ENCODE measurements at places on chromosomes 11 and 22. TPM values are rescaled to one million over a fixed set of nuclear protein-coding genes. Genes with fewer than 3 reads are reported as not detected.

DNA sequence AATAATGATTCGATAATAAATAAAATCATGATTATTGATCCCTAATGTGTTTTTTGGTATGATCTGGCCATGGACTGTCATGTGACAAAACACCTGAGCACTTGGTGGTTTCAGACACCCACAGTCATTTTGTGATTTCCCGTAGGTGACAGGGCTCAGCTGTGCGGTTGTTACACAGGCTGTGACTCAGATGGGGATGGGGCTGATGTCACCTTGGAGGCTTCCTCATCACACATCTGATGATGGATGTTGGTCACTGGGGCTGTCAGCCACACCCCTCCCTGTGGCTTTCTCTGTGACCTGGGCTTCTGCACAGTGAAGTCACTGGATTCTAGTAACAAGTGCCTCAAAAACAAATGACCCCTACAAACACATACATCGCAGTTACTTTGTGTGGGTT, 995.1 kb downstream of the BRD1 start:
- H3K36me3 ChIP-seq = no peaks in the 10 kb centered on the region
- H3K4me1 ChIP-seq = no peaks in the 10 kb centered on the region
- no peak for DNase-seq

DNA sequence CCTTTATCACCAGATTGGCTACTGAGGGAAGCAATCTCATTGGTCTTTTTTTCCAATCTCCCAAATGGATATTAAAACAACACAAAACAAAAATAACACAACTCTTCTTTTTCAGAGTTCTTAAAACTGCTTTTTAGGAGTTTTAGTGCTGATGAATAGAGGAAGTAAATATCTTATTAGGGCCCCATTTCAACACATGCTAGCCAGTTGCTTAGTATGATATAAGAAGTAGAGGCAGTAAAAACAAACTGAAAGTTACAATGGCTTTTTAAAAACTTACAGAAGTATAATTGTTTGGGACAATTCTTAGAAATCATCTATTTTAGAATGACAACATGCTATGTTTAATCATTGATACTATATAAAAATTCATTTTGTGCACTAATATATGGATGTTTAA, 3.4 kb downstream of the C11orf71 start:
- H3K27ac ChIP-seq = no peak overlapping the region
- H3K4me1 ChIP-seq = no peaks in the 10 kb centered on the region
- no peak for DNase-seq
- no peaks in the 10 kb centered on the region for H3K27me3 ChIP-seq
- no peaks in the 10 kb centered on the region for H3K36me3 ChIP-seq

- no peaks in the 10 kb centered on the region for H3K27me3 ChIP-seq
- peaks cover 84% of the 10 kb centered on the region for H3K4me1 ChIP-seq
- no peak overlapping the region for H3K4me3 ChIP-seq
Measured at GRCh38 chr11:114169321-114169749, 109.8 kb downstream of the ZBTB16 start.

GRCh38 chr11:115279813-115280761, 224.1 kb downstream of the CADM1 start:
- H3K36me3 ChIP-seq = no peaks in the 10 kb centered on the region
- DNase-seq = no peak
- no peak overlapping the region for H3K27ac ChIP-seq
- H3K4me1 ChIP-seq = no peaks in the 10 kb centered on the region
- H3K27me3 ChIP-seq = no peaks in the 10 kb centered on the region
- H3K4me3 ChIP-seq = no peak overlapping the region

- H3K36me3 ChIP-seq = no peaks in the 10 kb centered on the region
- H3K27ac ChIP-seq = no peak overlapping the region
- H3K4me3 ChIP-seq = no peak overlapping the region
- no peak for DNase-seq
Measured at GRCh38 chr11:44518968-44519550, 46.4 kb upstream of the CD82 start.

DNA sequence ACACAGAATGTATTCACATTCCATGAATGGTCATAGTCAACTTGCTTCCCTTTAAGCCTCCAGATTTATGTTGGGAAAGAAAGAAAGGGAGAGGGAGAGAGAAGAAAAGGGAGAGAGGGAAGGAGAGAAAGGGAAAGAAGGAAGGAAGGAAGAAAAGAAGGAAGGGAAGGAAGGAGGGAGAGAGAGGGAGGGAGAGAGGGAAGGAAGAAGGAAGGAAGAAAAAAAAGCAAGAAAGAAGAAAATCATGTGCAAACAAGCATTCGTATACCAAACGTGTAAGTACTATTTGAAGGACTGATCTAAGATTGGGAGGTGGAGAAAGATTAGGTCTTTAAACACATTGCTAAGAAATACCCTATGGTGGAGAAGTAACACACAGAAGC, 23.9 kb upstream of the ARHGAP20 start:
- H3K4me1 ChIP-seq = no peaks in the 10 kb centered on the region
- DNase-seq = no peak
- H3K27me3 ChIP-seq = peaks cover 3% of the 10 kb centered on the region
- H3K4me3 ChIP-seq = no peak overlapping the region
- no peak overlapping the region for H3K27ac ChIP-seq
- H3K36me3 ChIP-seq = no peaks in the 10 kb centered on the region

DNA sequence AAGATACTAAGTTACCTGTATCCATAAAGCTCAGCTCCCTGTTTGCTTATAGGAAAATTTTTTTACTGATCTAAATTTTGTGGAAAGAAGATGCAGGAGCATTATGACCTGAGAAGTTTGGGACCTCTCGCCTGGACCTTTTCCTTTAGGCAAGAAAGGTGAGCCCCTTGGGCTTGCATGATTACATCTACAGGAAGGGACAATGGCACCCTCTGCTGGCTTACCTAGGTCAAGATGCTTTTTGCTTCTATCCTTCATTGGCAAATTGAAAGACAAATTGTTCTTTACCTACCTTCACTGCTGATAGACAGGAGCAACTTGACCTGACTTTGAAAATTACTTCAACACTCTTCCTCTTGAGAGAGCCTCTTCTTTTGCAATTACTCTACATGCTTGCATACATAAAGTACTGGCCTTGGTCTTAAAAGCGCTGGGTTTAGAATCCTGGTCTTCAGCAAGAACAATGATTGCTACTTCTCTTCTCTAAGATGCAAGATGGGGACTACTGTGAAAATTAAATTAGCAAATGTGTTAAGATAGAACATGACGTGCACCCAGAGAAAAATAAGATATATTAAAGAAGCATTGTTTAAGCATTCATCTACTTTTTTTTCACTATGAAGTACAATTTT, 147.2 kb downstream of the TRPC6 start:
- no peak overlapping the region for H3K4me3 ChIP-seq
- no peaks in the 10 kb centered on the region for H3K4me1 ChIP-seq
- peak; percentile 77 for DNase-seq
- no peaks in the 10 kb centered on the region for H3K27me3 ChIP-seq

GRCh38 chr11:44967930-44968496, 17.3 kb upstream of the TP53I11 start:
- H3K27ac ChIP-seq = no peak overlapping the region
- no peak overlapping the region for H3K4me3 ChIP-seq
- H3K4me1 ChIP-seq = no peaks in the 10 kb centered on the region
- no peaks in the 10 kb centered on the region for H3K36me3 ChIP-seq

DNA sequence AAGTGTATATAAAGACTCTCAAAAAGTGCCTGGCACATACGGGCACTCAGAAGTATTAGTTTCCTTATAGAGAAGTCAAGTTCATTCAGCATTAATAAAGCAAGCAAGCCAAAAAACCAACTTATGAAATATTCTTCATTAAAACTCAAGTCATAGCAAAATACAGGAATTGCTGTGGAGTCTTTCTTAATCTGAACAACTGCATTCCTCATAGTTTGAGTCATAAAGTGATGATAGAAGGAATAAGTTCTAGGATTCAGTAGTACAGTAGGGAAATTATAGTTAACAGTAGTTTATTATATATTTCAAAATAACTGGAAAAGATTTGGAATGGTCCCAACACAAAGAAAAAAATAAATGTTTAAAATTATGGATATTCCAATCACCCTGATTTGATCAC, 200.3 kb downstream of the C11orf91 start:
- DNase-seq = no peak
- H3K36me3 ChIP-seq = no peaks in the 10 kb centered on the region
- no peaks in the 10 kb centered on the region for H3K4me1 ChIP-seq

- peak overlapping the region; percentile 61 for H3K27ac ChIP-seq
- no peak overlapping the region for H3K4me3 ChIP-seq
- H3K27me3 ChIP-seq = no peaks in the 10 kb centered on the region
- peak; percentile 24 for DNase-seq
- H3K4me1 ChIP-seq = peaks cover 6% of the 10 kb centered on the region
- H3K36me3 ChIP-seq = no peaks in the 10 kb centered on the region
Measured at GRCh38 chr11:69416143-69416515, 65.3 kb upstream of the LINC01488 start.

DNA sequence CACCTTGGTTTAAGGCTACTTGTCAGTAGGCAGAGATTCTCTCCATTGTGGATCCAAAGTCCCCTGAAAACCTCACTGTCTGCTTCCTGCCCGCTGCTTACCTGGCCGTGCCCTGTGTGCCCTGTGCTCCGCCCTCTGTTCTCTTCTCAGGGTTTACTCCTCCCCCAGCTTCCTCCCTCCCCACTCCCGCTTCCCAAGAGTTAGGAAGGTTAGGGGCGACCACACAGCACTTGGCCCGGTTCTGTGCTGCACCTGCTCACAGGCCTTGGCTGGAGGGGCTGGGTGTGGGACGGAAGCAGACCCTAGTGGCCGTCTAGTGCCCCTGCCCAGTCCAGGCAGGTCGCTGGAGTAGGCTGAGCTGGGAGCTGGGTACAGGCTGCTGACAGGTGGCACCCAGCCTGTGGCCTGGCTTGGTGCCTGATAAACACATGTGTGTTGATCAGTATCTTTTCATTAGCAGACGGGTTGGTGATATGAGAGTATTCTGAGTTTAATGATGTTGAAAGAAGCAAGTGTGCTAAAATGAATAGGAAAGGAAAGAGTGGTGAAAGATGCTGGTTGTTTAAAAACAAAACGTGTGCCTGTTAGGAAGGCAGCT, 40.5 kb downstream of the GRAMD4 start:
- H3K27me3 ChIP-seq = no peaks in the 10 kb centered on the region
- no peak for DNase-seq
- no peaks in the 10 kb centered on the region for H3K36me3 ChIP-seq
- H3K27ac ChIP-seq = no peak overlapping the region

DNA sequence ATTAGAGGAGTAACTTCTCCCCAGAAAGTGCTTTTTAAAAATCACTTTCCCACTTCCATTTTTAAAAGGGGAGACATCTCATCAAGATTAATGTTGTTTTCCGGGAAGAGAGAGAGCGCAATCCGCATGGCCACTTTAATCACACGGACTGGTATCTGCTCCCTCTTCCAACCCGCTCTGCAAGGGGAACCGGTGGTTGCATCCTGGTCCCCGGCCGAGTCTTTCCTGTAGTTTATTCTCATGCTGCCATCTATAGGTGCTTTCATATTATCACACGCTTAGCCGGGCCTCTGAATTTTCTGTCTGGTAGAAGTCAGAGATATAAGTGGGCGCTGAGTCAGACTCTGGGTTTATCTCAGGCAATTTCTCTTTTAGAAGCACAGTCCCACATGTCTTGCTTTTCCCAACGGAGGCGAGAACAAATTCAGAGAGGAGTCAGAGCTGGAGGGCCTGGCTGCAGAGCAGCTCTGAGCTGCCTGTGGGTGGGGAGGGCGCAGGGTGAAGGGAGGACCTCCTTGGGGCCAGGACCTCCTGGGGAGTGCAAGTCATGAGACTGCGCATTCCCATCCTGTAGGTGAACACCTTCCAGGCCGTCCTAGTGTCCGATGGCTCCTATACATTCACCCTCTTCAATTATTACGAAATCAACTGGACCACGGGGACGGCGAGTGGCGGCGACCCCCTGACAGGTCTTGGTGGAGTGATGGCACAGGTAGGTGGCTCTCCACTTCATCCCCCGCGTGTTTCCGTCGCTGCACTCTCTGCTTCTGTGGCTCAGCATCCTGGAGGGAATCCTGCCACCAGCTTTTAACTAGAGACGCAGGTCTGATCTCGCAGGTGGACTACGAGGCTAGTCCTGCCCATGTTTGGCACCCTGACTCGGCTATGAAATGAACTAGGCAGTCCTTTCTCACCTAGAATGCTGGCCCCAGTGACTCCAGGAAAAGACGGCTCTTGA, 11.7 kb downstream of the TECTA start:
- H3K36me3 ChIP-seq = no peaks in the 10 kb centered on the region
- peak; percentile 54 for DNase-seq
- H3K4me3 ChIP-seq = no peak overlapping the region
- H3K27ac ChIP-seq = no peak overlapping the region
- H3K4me1 ChIP-seq = no peaks in the 10 kb centered on the region

DNA sequence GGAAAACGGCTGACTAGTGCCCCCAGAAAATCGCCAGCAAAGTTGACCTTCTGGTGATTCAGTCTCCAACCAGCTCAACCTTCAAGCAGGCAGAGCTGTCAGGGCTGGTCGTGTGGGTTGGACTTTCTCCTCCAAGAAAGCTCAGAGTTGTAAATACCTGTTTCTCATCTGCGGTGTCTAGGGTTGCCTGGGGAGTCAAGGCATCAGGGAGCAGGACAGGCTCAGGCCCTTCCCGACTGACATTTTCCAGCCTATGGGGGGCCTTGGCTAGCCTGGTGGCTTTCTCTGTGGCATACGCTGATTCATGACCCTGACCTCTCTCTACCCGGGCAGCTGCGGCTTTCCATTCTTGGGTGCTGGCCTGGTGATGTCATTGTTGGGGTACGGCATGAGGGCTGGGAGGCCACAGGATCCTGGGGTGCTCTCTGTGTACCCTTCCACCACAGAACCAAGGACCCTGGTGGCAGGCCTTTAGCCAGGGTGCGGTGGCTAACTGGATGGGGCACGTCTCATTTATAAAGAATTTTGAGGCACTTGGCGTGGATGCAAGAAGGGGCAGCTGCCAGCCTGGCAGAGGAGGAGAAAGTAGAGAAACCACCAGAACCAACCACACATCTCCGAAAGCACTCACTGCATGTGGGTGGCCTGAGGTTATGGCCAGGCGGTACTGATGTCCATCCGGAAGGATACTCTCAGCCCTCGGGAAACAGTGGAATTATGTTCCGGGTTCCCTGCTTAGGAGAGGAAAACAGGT, 64.9 kb downstream of the BCR start:
- DNase-seq = no peak
- H3K27me3 ChIP-seq = no peaks in the 10 kb centered on the region
- H3K4me3 ChIP-seq = no peak overlapping the region
- H3K36me3 ChIP-seq = no peaks in the 10 kb centered on the region

DNA sequence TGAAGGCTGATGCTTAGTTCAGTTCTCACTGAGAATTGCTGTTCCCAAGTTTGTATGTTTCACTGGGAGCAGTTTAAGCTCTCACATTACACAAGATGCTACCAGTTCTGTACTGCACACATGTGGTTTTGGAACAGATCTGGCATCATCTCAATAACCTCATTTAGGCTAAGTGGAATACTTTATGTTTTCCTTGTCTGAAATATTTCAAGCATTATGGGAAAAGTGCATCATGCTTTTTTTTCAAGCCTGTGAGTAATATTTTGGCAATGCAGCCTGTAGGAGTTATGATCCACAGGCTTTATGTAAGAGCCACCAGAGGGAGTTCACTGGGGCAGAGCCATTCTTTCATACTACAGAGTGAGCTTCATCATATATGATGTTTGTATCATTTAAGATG, 141.5 kb downstream of the OR4C45 start:
- H3K27me3 ChIP-seq = no peaks in the 10 kb centered on the region
- no peak overlapping the region for H3K27ac ChIP-seq
- no peak for DNase-seq
- H3K36me3 ChIP-seq = no peaks in the 10 kb centered on the region
- no peaks in the 10 kb centered on the region for H3K4me1 ChIP-seq

The CCDC89 gene
- total RNA-seq = not detected

The TNNI2 gene
- not detected for total RNA-seq

The CLTCL1 gene
- total RNA-seq = 6.0 TPM

The OR10A2 gene
- total RNA-seq = not detected

The E2F8 gene
- total RNA-seq = not detected

The ANKRD13D gene
- total RNA-seq = 31.1 TPM

The NAP1L4 gene
- total RNA-seq = 183 TPM

The VWCE gene
- total RNA-seq = 1.5 TPM

The SERHL2 gene
- 9.1 TPM for total RNA-seq

The ART5 gene
- 0.69 TPM for total RNA-seq

The ACCSL gene
- not detected for total RNA-seq

The SAA1 gene
- not detected for total RNA-seq

The KCTD14 gene
- 4.1 TPM for total RNA-seq
